ENCODE measurements at places on chromosomes 2 and 18.

GRCh38 chr2:109736177-109736827, 57.8 kb upstream of the RGPD5 start:
- DNase-seq, result peak; percentile 58

GRCh38 chr2:208175840-208176153, 12.4 kb upstream of the CRYGA start:
- no peak for DNase-seq

DNA sequence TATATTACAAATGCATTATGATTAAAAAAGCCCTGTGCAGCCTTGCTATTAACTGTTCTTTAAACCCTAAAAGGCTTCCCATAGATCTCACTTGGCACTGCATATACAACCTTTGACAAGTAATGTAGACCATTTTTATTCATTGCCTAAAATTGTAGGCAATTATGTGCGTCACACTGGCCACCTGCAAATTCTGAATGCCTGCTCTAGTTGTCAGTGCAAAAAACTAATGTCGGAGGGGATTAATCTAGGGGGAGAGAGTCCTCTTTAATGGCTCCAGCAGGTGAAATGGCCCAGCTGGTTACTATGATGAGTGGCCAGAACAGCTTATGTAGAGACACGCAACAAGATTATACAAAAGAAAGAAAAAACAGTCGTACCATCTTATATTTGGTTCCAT, 123.2 kb downstream of the OLA1 start:
- no peak for DNase-seq

DNA sequence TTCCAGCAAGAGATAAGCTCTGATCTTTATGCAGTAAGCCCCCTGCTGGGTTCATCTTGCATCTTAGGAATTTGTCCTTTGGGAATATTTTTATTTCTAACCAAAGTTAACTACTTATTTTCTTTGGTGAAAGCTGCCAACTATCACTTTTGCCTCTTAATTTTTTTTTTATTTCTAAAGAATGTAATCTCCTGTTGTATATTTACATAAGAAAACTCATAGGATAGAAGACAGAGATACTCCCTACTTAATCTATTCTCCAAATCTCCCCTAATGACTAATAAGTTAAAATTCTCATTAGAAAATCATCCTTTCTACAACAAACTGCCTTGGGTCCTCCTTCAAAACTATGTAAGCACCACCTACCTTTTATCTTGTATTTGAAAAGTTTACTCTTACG, 612.2 kb upstream of the SLC39A10 start:
- DNase-seq, result no peak

- DNase-seq, result no peak
Measured at GRCh38 chr18:37575646-37576045, 10.0 kb upstream of the CELF4 start.

DNA sequence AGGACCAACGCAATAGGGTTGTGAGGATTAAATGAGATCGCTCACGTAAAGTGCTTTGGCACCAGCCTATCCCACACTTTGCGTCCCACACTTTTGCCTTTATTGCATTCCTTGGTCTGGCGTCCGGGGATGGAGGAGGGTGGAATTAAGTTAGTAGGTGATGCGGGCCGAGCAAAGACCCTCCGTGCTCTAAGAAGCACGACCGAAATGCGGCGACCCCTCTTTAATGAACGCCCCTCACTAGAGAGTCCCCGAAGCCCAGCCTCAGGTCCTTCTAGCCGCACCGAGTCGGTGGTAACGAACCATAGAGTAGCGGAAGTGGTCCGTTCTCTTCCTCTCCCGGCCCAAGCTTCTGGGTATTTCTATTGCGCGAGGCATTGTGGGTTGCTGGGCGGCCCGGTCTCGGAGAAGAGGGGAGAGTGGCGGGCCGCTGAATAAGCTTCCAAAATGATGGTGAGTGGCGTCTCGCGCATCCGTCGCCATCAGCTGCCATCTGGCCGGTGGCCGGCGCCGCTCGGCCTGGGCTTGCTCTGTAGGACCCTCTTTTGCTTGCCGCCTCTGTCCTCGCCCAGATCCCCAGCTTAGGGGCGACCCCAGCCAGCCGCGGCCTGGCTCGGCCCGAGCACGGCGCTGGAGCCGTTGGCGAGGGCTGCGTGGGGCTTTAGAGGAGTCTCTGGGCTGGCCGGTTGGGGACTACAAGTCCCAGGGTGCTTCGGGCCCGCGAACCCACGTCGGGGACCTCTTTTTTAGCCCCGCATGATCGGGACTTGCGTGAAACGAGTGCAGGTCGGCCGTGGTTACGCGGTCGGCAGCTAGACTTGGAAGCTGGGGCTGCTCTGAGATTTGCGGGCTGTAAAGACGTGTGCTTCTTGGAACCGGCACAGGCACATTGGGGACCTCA, at the start of gene CCT7:
TSS of gene CCT7 (plus strand) at position 377 of the 901 bp plus-strand sequence. CDS start at position 448, 71 bp downstream.
- DNase-seq, result peak; percentile 92

GRCh38 chr2:117771969-117772630, 42.4 kb upstream of the DDX18 start:
- peak; percentile 7 for DNase-seq

DNA sequence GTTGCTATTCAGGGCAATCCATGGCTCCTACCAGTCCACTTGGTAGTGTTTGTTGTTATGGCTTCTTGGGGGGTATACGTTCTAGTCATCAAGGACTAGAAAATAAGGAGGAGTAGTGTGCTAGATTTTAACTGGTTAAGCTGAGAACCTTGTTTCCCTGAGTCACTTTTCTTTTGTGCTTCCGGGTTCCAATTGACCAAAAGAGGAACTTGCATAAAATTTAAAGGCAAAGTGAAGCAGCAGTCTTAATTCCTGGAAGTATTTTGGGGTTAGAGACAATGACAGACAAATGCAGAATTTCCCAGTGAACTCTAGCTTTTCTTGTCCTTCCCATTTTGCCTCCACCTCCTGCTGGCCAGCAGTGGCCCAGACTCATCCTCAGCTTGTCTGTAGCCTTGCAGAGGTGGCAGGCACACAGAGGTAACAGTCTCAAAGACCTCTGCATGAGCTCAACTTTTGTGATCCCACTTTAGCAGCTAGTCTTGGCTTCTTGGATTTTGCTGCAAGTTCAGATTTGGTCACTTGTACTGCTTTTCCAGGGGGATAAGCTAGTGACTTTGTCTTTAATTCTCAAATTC, 1105.8 kb upstream of the NXPH2 start:
- no peak for DNase-seq

DNA sequence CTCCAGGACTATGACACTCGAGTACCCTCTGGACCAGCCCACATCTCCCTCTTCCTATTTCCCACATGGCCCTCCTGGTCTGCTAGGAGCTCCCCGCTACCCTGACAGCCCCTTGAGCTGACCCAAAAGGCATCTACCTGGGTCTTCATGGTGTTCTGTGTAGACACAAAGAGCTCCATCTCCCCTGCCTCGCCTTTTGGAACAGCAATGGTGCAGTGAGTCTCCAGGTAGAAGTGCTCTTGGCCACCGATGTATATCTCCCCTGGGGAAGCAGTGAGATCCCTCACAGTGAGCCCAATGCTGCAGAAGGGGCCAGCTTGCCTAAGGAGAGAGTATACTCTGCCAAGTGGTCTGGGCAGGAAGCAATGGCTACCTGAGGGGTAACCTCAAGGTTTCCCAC, 47.8 kb downstream of the XDH start:
- no peak for DNase-seq

- no peak for DNase-seq
Measured at GRCh38 chr2:70974592-70974991, 3.8 kb upstream of the ANKRD53 start.

- no peak for DNase-seq
Measured at GRCh38 chr18:11956371-11957308, 24.7 kb upstream of the IMPA2 start.

DNA sequence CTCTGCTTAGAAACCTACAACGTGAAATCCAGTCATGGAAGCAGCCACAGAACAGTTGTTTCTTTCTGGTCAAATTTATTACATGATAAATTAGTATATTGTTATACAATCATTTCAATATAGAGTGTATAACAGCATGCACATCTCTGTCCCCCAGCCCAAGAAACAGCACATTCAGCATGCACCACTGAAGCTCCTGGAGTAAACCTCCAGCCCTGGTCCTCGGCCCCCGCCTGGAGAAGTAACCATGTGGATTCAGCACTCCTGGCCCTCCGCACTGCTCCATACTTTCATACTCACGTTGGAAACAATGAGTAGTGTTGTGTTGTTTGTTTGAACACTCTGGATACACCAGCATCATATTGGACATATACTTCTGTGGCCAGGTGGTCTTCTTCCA, 15.3 kb upstream of the ID2 start:
- DNase-seq, result no peak

GRCh38 chr2:46162329-46163097, 134.7 kb upstream of the EPAS1 start:
- peak; percentile 18 for DNase-seq

DNA sequence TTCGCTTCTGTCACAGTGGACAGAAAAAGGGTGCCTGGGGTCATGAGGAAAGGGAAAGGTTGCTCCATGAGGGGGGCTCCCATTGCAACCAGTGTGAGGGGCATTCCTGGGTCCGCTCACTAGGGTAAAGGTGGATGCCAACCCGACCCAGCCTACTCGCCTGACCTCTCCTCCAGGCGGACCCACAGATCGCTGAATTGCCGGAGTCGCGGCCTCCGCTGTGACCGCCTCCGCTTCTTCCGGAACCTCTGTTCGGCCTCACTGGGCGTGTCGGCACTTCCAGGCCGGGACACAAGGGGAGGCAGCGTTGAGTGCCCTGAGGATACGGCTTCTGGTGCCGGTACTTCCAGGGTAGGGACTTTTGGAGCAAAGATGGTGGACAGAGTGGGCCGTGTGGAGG, 57.1 kb downstream of the TRABD2A start:
- DNase-seq, result no peak

- no peak for DNase-seq
Measured at GRCh38 chr2:48072583-48072982, 166.3 kb upstream of the FBXO11 start.

DNA sequence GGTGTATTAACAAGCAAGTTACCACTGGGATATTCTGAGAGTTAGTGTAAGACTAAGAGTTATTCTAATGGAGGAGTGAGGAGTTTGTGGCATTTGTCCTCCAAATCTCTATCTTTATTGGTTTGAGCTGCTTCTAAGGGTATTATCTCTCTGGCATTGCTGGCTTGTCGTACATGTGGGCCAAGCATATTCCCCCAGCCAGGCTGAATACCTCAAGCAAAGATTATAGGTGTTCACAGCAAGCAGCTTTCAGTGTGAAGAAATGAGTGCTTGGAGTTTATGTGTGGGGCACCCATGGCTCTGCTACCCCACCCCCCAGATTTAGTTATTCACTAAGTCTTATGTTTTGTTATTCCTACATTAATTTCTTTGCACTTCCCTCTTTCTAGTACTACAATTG, 193.6 kb upstream of the FANCL start:
- DNase-seq, result no peak

DNA sequence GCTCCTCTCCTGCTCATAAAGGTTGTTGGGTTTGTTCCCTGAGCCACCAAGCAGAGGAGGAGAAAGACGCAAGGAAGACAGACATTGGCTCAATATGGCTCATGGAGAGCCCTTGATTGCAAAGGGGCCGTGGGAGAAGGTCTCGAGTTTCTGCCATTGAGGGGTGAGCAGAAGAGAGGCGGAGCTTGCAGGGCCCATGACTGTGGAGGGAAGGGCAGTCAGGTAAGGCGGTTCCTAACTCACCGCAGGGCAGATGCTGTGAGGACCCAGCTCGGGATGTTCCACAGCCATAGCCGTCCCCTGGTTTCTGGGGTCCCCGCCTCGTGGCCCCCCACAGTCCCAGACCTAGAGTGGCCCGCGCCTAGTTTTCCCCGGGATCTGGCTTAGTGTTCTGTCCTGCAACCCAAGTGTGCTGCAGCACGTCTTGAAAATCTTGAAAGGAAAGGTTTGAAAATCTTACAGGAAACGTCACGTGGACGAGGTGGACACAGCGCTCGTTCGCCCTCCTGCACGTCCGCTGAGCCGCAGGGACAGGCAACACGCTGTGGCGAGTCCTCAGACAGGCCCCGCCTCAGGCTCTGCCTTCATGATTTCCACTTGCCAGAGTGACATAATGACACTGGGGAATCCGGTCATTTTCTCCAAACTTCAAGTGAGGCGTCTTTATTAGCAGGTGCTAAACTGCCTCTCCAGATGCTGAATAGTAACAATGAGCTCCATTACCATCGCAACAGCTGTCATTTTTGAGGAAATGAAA, 105.5 kb upstream of the HDAC4 start:
- DNase-seq, result no peak

- DNase-seq, result peak; percentile 94
Measured at GRCh38 chr2:74843899-74844298, 10.0 kb downstream of the HK2 start.

DNA sequence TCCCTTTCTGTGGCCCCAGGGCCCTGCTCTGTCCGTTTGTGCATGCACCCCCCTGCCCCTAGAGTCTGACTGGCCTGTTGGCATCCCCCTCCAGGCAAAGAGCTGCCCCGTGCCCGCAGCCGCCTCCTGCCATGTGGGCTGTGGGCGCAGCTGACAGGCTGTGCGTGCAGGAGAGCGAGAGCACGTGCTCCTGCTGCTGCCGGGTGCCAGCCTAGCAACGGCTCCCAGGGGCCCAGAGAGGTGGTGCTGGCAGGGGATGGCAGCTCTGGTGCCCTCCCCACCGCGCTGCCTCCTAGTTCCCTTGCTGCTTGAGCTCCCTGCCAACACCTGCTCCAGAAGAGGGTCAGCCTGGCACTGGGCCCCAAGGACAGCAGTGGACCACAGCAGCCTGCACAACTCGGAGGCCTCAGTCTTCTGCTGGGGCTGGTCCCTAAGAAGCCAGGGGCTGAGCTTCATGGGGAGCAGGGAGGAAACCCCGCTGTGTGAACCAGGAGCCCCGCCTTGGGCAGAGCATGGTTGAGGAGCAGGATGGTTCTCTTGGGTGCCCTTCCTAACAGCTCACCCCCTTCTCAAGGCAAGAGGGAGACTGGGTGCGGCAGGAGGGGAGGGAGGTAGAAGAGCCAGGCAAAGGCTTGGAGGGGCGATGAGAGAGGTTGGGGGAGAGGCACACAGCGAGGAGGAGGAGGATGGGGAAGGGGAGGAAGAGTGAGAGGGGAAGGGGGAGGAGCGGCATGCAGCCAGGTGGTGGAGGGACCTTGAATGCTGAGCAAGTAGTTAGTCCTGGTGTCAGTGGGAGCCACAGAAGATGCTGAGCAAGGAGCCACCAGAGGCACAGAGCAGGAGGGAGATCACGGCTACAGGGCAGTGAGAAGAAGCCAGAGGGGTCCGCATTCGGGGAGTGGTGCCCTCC, 23.8 kb upstream of the PTMA start:
- DNase-seq, result no peak

GRCh38 chr2:205198140-205198525, 484.2 kb upstream of the NRP2 start:
- no peak for DNase-seq
